ENCODE measurements at places on chromosomes 11 and 22.
A peak's percentile ranks its signal among the peaks of the same experiment; 100 is the strongest.

DNA sequence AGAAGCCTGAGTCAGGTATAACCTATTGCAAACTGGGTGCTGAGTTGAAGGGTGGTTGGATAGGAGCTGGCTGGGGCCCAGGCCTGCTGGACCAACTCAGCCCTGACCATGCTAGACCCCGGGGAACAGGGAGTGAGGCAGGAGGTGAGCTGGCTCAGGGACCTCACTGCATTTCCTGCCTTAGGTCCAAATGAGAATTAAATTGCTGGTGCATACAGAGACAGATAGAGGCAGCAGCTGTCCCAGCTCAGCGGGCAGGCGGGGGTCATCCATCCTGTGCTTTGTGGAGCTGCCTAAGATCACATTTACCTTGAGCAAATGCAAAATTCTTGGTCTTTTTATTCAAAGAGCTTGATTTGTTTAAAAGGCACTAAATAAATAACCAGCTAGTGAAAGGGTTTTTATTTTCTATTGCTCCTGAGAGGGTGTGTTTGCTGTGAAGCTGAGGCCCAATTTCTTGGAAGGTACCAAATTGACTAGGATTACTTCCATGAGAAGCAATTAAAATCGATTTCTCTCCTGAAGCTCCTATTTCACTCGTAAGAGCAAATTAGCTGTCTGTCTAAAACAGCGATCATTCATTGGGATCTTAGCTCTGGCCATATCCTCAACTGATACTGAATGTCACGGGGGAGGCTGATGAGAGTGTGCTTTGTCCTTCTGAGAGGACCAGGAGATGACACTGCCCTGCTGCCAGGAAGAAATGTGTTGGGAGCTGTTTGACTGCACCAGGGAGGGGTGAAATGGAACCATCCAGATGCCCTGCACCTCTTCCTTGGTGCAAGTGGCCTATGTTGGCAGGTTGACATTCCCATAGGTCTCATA, 24.9 kb downstream of the USH1C start:
- DNase-seq, result no peak

DNA sequence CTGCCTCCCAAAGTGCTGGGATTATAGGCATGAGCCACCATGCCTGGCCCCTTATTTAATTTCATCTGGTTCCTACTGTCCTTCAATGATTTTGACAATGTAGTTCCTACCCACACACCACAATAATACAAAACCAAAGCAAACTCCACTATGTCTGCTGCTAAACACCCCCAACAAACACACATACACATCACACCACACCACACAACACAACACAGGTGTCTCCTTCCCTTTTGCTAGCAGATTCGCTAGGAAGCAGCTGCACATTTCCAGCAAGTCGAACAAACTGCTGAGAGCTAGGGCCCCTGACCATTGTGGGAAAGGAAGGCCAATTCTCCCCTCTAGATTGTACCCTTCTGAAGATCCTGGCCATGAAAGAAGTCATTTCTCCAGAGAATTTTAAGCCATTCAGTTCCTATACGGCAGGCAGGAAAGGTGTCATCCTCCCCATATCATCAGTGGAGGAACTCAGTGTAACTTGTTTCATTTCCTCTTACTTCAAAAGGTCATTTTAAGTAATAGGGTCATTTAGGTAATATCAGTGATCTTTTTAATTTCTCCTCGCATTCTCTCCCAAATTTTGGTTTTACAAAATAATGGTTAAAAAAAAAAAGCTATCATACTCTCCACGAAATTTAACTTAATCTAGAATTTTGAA, 18.5 kb downstream of the NUMA1 start:
- DNase-seq, result no peak

DNA sequence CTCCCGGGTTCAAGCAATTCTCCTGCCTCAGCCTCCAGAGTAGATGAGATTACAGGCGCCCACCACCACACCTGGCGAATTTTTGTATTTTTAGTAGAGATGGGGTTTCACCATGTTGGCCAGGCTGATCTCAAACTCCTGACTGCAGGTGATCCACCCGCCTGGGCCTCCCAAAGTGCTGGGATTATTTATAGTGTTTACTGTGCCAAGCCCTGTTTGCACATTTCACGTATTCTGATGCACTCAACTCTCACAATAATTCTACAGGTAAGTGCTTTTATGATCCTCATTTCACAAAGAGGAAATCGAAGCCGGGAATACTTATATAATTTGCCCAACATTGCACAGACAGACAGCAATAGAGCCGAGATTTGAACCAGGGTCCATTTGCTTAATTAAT, 38.0 kb upstream of the DAGLA start:
- DNase-seq, result no peak

DNA sequence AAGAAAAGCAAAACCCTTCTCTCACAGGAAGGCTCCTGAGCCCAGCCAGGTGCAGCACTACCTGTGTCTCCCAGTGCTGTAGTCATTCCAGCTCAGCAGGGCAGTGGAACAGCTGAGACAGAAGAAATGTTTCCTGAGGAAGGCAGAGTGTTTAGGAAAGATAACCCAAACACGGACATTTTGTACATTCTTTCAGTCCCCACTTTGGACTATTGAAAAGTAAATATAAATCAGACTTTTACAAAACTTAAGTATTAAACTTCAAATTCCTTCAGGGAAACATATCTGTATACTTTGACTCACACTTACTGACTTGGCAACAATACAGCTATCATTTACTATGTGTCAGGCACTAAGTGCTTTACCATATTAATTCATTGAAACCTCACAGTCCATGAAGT, 40.4 kb downstream of the RRAS2 start:
- DNase-seq, result no peak

DNA sequence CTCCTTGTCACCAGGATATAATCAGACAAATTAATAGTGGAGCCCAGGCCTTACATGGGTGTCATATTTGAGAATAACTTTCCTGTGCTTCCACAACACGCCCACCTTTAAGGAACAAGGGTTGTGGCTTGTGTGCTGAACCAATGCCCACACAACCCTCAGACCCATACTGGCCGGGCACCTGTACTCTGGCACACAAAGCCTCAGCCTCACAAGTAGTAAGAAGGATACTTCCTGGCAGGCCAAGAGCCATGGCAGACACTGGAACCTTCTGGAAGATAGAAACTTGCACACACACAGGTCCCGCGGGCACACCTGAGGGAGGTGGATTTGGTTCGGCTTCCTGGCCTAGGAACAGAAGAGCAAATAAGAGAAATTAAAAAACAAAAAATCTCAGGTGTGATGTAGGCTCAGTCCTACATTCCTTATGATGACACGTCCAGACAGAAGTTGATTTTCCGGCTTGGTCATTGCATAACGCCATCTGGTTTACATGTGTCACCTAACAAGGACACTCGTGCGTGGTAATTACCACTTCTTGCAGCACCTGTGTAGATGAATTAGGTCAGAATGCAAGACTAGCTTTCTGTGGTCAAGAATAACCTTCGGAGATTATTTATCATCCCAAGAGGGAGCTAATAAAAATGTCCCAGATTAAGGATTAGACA, 5.8 kb upstream of the BRD1 start:
- DNase-seq, result no peak

- no peak for DNase-seq
Observed at GRCh38 chr11:106092446-106092845, 15.0 kb downstream of the AASDHPPT start.

GRCh38 chr11:2095198-2095520, 44.0 kb downstream of the IGF2 start:
- DNase-seq, result no peak

GRCh38 chr11:74870485-74870884, 78.4 kb downstream of the XRRA1 start:
- no peak for DNase-seq

DNA sequence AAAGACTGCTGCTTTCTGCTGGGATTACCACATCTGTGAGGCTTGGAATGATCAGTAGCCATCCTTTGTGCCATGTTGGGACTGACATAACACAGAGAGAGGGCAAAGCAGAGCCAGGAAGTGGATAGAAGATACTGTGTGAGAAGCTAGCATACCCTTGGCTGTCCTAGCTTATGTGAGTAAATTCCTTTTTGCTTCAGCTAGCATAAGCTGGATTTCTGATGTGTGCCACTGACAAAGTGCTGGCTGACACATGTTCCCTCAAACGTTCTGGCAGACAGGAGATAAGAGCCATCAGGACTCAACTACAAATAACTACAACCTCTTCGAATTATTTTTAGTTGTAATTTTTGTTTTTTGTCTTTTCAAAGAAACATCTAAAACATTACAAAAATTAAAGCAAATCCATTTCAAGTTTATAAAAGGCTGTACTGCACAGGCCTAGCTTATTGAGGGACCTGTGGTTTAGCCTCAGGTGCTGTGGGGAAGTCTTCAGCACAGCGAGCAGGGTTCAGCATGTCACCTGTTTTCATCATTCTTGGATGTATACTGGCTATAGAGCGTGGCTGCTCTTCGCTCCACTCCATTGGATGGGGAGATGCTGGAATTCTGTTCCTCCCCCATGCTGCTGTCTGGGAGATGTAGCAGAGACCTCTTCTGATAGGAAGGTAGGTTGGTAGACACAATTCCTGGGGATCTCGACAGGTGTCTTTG, 120.9 kb downstream of the SWAP70 start:
- no peak for DNase-seq

DNA sequence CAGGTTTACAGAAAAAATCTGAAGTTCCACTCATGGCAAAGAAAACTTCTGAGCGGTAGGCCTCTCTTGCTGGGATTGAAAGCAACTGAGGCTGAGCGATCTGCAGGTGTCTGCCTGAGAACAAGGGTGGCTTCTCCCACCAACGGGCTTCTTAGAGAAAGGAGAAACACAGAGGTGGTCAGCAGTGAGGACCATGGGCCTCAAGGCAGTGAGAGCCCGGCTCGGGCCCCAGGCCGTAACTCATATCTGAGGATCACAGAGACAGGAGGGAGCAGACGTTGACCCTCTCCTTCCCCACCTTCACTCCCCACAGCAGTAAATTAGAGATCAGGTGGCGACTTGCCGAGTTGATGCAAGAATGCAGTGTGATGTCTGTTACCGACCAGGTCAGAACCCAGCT, 50.9 kb upstream of the RTL6 start:
- DNase-seq, result no peak

DNA sequence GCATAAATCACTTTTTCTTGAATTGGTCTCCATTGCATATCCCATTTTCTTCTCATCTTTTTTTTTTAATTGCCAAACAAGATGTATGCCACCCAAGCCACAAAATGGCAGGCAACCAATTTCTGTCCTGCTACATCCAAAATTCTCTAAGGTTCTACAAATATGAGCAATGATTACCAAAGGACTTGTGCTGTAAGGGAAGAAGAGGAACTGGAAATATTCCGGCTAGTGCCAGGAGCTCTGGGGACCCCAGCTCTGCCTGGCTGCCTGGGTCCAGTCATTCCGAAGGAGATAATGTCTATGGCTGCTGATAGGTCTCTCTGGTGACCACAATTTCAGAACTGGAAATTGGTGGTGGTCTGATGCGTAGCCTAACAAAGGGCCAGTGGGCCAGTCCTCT, 17.1 kb upstream of the SNX32 start:
- no peak for DNase-seq

DNA sequence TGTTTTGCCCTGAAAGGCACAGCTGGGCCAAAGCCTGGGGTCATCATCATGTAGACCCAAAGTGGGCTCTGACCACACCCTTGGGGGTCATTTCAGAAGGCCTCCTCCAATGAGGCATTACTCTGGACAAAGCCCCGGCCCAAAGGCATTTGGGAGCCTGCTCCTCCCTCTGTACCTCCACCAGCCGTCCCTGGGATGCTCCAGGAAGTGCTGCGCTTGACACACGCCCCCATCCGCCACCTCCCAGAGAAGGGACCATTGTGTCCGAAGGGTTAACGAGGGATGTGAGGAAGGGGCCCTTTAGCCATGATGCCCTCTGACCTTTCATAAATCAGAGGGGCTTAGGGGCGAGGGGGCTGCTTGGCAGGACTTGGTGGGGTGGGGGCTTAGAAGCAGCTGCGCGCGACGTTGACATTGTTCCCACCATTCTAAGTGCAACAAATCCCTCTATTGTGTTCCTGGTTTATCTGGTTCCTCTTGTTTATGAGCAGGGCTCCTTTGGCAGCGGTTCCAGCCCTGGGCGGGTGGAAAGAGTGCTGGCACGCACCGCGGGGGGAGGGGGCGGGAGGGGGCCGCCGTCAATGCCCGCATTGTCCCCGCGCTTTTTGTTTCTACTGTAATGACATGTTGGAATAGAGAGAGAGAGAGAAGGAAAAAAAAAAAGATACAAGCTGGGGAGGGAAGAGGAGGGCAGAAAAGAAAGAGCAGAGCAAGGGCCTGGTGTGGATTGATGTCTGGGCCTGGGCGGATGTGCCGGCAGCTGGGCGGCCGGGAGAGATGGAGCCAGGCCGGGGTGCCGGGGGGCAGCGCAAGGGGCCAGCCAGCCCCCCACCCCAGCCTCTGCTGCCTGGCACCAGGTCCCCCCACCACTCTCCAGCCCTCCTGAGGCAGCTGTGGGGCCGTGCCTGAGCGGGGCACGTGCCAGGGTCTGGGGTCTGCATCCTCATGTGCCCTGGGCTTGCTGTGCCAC, 32.1 kb upstream of the SOX10 start:
- DNase-seq, result peak; percentile 91

DNA sequence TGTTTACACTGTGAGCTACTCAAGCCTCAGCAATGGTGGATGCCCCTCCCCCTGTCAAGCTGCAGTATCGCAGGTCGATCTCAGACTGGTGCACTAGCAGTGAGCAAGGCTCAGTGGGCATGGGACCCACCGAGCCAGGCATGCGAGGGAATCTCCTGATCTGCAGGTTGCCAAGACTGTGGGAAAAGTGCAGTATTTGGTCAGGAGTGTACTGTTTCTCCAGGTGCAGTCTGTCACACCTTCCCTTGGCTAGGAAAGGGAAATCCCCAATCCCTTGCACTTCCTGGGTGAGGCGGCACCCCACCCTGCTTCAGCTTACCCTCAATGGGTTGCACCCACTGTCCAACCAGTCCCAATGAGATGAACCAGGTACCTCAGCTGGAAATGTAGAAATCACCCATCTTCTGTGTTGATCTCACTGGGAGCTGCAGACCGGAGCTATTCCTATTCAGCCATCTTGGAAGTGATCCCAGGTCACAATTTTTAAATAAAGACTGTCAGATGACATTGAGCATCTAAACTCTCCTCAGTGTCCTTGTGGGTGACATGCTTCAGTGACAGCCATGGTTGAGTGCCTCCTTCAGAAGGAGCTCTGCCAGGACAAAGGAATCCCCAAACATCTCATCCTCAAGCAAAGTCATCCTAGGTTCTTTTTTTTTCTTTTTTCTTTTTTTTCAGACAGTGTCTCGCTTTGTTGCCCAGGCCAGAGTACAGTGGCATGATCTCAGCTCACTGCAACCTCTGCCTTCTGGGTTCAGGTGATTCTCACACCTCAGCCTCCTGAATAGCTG, 10.8 kb downstream of the SLC22A24 start:
- DNase-seq, result no peak

- DNase-seq, result no peak
Observed at GRCh38 chr22:21926728-21927127, 25.9 kb downstream of the PPM1F start.

- DNase-seq, result no peak
Observed at GRCh38 chr22:42716649-42717127, 4.0 kb downstream of the A4GALT start.
